Activated T-cell treated with anti-CD3 and anti-CD28 coated beads, Interleukin-2, amount 50 U/mL, for 24 hours (primary cell): ENCODE measurements at places on chromosomes 4 and X.

GRCh38 chr4:4425119-4425690 lies 38.3 kb downstream of the NSG1 start:
- H3K4me1 ChIP-seq: no peaks in the 10 kb centered on the region
- H3K27ac ChIP-seq: no peak overlapping the region
- H3K4me3 ChIP-seq: no peak overlapping the region

- H3K27ac ChIP-seq: no peak overlapping the region
- no peaks in the 10 kb centered on the region for H3K36me3 ChIP-seq
- H3K4me3 ChIP-seq: no peak overlapping the region
Measured at GRCh38 chr4:112982680-112983079, 66.8 kb upstream of the ANK2 start.

- H3K4me1 ChIP-seq: no peaks in the 10 kb centered on the region
- peaks cover 25% of the 10 kb centered on the region for H3K27me3 ChIP-seq
- DNase-seq: no peak
- H3K27ac ChIP-seq: no peak overlapping the region
- no peak overlapping the region for H3K4me3 ChIP-seq
Measured at GRCh38 chrX:31228909-31229308, 157.1 kb upstream of the FTHL17 start.

DNA sequence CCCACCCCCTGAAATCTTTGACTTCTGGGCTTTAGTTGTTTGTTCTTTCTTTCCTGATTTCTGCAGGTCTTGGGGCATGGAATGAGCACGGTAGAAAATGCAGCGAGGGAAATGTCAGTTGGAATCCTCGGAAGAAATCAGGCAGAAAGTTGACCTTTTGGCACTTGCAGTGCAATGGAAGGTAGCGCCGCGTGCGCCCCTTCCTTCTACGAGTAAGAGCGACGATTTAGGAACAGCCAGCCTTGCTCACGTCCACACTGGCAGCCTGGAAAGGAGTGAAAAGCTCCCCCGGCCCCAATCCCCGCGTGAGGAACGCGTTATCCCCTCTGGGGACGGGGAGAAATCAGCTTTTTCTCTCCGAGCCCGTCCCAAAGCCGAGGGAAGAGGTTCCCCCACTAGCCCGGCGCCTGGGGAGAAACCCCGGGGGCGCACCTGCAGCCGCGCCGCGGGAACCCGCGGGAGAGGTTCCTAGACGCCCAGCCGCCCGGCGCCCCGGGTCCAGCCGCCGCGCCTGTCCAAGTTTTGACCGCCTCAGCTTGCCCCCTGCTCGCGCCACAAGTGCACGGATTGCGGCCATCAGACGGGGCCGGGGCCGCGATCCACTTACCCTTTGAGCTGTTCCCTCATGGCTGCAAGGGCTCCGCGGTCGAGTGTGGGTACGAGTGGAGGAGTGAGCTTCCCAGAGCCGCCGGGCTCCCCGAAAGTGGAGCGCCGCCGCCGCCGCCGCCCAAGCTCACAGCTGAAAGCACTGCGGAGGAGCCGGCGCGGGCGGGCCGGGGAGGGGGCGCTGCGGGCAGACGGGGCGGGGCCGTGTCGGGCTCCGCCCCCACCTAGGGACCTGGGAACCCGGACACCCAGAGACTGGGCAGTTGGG lies 194.6 kb upstream of the FTHL17 start:
- no peak overlapping the region for H3K27ac ChIP-seq
- H3K27me3 ChIP-seq: peaks cover 57% of the 10 kb centered on the region
- H3K36me3 ChIP-seq: no peaks in the 10 kb centered on the region
- H3K4me1 ChIP-seq: peaks cover 2% of the 10 kb centered on the region
- no peak for DNase-seq
- H3K4me3 ChIP-seq: peak overlapping the region; percentile 45

DNA sequence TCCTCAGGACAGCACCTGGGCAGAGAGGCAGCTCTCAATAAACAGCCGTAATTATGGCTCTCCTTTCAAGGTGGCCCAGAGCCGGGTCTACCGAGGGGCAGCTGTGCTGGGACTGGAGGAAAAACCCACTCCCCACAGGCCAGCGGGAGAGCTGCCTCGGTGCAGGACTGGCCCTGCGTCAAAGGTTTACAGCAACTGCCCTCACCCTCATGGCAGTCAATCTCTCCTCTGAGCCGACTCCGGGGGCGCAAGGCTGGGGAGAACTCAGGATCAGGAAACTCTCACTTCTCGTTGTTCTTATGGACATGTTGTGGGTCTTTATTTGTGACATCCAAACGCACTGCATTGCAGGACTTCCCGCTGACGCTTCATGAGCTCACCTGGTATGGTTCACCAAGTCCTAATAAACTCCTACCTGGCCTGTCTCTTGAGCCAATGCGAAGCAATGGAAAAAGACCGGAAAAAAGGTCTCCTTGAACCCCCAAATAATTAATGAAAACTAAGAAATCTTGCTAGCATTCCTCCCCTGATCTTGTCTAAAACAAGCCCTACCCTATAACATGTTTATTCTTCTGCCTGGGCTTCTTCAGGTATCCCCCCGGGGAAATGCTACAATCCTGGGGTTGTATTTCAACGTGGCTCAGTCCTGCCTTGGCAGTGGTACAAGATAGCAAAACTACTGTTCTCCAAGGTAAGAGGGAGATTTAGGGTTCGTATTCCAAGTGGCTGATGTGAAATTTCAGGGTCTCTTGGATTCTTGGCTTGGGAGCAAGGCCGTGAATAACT lies 50.1 kb upstream of the CDKN2AIP start:
- H3K27ac ChIP-seq: no peak overlapping the region
- H3K4me1 ChIP-seq: peaks cover 31% of the 10 kb centered on the region
- peaks cover 7% of the 10 kb centered on the region for H3K27me3 ChIP-seq

DNA sequence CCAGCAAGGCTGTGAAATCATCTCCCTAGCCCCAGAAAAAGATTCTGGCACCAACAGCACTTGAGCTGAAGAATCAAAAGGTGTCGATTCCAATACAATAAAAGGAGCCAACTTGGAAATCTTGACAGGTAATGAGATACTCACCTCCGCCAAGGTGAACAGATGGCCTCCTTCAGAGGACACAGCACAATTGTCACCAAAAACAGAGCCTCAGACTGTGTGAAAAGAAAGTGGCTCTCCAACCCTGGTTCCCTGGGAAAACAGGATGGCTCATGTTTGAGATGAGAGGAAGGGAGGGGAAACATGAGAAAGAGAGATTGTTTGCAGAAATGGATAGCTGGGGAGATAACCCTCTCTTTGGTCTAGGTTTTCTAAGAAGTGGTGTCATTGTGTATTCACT lies 168.9 kb downstream of the HS3ST1 start:
- no peaks in the 10 kb centered on the region for H3K4me1 ChIP-seq
- H3K27me3 ChIP-seq: no peaks in the 10 kb centered on the region
- H3K36me3 ChIP-seq: no peaks in the 10 kb centered on the region
- DNase-seq: no peak

DNA sequence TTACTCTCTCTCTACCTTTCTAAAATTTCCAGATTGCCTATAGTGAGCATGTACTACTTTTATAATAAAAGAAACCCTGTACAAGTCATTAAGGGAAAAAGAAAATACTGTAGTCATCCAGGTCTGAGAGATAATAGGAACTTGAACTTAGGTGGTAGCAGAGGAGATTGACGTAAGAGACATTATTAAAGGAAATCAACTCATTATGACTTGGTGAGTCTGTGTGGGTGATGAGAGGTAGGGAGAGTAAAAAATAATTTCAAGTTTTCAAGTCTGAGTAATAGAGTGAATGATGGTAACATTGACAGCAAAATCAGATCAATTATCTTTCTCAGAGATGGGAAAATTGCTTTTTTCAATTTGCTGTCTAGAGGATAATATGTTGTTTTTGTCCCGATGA lies 44.0 kb upstream of the ZCCHC12 start:
- H3K36me3 ChIP-seq: no peaks in the 10 kb centered on the region
- no peak overlapping the region for H3K4me3 ChIP-seq
- no peaks in the 10 kb centered on the region for H3K4me1 ChIP-seq

DNA sequence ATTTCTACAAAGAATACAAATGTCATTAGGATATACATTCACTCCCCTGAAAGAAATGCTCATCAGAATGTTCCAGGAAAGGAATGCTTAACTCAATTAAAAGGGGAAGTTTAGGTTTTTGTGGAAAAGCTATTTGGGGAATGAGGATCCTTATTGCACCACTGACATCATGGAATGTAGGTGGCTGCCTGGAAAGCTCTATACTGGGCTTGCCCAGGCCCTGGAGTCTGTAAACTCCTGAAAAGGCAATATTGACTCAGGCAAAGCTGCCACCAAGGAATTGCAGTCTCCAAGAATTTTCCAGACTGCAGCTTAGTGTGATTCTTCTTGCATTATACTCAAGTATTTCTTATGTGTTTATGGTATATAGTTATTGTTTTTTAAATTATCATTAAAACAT lies 15.7 kb downstream of the DAPP1 start:
- no peak overlapping the region for H3K27ac ChIP-seq
- peaks cover 35% of the 10 kb centered on the region for H3K36me3 ChIP-seq
- peaks cover 24% of the 10 kb centered on the region for H3K4me1 ChIP-seq
- no peak for DNase-seq

DNA sequence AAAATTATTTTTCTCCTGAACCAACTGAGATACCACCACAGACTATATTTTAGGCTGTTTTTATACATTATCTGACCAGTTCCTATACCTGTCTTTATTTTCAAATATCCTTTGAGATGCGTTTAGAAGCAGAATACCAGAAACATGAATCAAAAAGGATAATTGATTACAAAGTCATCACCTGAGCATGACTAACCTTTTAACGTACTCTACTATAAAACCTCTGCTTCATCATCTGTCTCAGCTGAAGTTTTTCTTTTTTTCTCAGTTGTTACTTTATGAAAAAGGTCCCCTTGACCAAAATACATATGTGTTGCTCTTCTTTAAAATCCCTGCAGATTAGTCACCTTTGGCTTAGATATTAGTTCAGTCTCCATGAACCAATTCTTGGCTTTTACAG lies 109.8 kb downstream of the AMMECR1 start:
- peaks cover 7% of the 10 kb centered on the region for H3K36me3 ChIP-seq
- peaks cover 19% of the 10 kb centered on the region for H3K27me3 ChIP-seq
- H3K4me3 ChIP-seq: no peak overlapping the region

GRCh38 chrX:145213504-145213903 lies 33.8 kb upstream of the SPANXN1 start:
- H3K4me3 ChIP-seq: no peak overlapping the region
- H3K4me1 ChIP-seq: no peaks in the 10 kb centered on the region
- H3K27me3 ChIP-seq: peaks cover 6% of the 10 kb centered on the region
- no peaks in the 10 kb centered on the region for H3K36me3 ChIP-seq
- DNase-seq: no peak

DNA sequence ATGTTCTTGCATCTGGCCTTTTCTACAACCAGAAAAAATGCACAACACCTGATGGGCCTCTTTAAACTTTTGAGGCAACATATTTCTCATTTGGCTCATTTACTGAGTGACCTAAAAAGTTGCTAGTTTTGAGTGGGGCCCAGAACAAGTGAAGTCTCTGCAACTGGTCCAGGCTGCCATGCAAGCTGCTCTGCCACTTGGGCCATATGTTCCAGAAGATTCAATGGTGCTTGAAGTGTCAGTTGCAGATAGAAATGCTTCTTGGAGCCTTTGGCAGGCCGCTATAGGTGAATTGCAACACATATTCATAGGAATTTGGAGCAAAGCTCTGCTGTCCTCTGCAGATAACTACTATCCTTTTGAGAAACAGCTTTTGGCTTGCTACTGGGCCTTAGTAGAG lies 66.4 kb upstream of the RLIM start:
- H3K36me3 ChIP-seq: no peaks in the 10 kb centered on the region
- H3K27ac ChIP-seq: no peak overlapping the region
- no peak for DNase-seq
- H3K27me3 ChIP-seq: peaks cover 25% of the 10 kb centered on the region
- H3K4me3 ChIP-seq: no peak overlapping the region

- no peak overlapping the region for H3K4me3 ChIP-seq
- peaks cover 21% of the 10 kb centered on the region for H3K27me3 ChIP-seq
- no peak for DNase-seq
- no peaks in the 10 kb centered on the region for H3K36me3 ChIP-seq
- H3K4me1 ChIP-seq: no peaks in the 10 kb centered on the region
Measured at GRCh38 chrX:12332786-12333347, 194.6 kb downstream of the FRMPD4 start.

GRCh38 chrX:18290200-18290599 lies 64.3 kb downstream of the SCML2 start:
- no peak overlapping the region for H3K4me3 ChIP-seq
- no peak overlapping the region for H3K27ac ChIP-seq
- H3K4me1 ChIP-seq: no peaks in the 10 kb centered on the region
- no peaks in the 10 kb centered on the region for H3K36me3 ChIP-seq
- peaks cover 11% of the 10 kb centered on the region for H3K27me3 ChIP-seq
- DNase-seq: no peak

DNA sequence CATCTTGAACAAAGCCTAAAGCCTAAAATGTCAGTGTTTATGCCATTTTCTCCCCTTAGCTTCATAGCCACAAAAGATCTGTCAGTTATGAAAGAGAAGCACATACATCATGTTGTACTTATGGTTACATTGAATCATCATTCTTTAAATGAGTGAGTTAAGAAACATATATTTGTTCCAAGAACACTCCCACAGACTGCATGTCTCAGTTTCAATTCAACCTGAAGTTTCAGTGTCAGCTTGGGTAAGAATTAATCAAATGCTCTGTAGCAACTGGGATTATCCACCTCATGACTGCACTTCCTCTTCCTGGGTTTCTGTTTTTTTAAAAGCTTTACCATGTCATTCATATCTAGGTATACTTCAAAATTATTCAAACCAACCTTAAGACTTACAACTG lies 3.9 kb upstream of the TMPRSS11B start:
- peak overlapping the region; percentile 93 for H3K27ac ChIP-seq
- DNase-seq: no peak
- peaks cover 23% of the 10 kb centered on the region for H3K27me3 ChIP-seq
- H3K4me1 ChIP-seq: peaks cover 17% of the 10 kb centered on the region
- H3K4me3 ChIP-seq: peak overlapping the region; percentile 39
- no peaks in the 10 kb centered on the region for H3K36me3 ChIP-seq

GRCh38 chr4:69888336-69888735 lies 28.4 kb upstream of the SULT1E1 start:
- H3K27ac ChIP-seq: no peak overlapping the region
- H3K27me3 ChIP-seq: peaks cover 2% of the 10 kb centered on the region
- peaks cover 3% of the 10 kb centered on the region for H3K4me1 ChIP-seq
- H3K36me3 ChIP-seq: no peaks in the 10 kb centered on the region
- no peak for DNase-seq

- peaks cover 10% of the 10 kb centered on the region for H3K27me3 ChIP-seq
- peaks cover 2% of the 10 kb centered on the region for H3K4me1 ChIP-seq
- DNase-seq: no peak
- H3K27ac ChIP-seq: no peak overlapping the region
Measured at GRCh38 chr4:169099771-169100180, 89.7 kb upstream of the CBR4 start.

- H3K36me3 ChIP-seq: no peaks in the 10 kb centered on the region
- H3K27ac ChIP-seq: no peak overlapping the region
- no peak overlapping the region for H3K4me3 ChIP-seq
- no peak for DNase-seq
- peaks cover 57% of the 10 kb centered on the region for H3K27me3 ChIP-seq
- peaks cover 4% of the 10 kb centered on the region for H3K4me1 ChIP-seq
Measured at GRCh38 chrX:39896951-39897740, 200.6 kb downstream of the BCOR start.

DNA sequence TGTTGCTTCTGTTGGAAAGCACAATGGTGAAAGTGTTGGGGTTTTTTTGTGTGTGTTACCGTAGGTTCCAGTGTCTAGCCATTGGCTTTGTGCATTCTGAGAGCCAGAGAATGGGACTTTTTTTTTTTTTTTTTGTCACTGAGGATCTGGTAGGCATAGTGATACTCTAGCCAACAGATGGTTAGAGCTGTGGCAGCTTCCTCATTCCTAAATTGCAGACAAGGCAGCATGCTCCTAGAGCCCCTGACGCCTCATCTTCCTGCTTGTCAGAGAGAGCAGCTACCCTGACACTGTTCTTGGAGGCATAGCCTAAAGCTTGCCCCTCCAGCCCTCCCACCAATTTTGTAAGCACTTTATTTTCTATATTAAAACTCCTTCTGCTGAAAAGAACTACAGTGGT lies 27.0 kb downstream of the ARHGEF9 start:
- H3K27me3 ChIP-seq: peaks cover 38% of the 10 kb centered on the region
- DNase-seq: no peak
- H3K27ac ChIP-seq: no peak overlapping the region
